ENCODE measurements at places on chromosomes 7 and 10.

DNA sequence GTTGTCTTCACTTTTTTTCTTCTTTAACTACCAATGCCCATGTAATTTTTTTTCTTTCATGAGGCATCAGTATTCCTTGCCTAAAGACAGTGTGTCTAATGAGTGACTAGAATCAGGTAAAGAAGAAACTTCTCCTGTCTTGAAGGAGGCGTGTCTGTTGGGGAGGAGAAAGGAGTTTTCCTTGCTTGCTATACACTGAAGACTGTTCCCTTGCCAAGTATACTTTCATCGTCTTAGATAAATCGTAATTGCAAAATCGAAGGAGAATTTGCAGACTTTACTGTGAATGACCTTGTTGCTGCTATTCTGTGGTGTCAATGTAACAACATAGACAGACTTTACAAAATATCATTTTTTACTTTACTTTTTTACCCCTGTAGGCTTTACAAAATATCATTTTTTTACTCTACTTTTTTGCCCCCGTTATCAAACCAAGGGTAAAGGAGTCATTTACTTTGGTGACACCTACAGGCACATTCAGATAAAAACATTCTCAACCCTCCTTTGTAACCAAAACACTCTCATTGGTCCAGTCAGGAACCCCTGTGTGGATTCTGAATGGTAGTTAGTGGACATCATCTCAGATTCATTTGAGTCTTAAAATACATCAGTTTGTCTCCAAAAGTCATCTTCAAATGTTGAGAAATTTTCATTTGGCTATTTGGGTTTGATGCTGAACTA lies 232.4 kb downstream of the AHR start:
- DNase-seq, result no peak

- DNase-seq, result no peak
These were observed 159.5 kb downstream of the PPP1R9A start for GRCh38 chr7:95066737-95067530.

DNA sequence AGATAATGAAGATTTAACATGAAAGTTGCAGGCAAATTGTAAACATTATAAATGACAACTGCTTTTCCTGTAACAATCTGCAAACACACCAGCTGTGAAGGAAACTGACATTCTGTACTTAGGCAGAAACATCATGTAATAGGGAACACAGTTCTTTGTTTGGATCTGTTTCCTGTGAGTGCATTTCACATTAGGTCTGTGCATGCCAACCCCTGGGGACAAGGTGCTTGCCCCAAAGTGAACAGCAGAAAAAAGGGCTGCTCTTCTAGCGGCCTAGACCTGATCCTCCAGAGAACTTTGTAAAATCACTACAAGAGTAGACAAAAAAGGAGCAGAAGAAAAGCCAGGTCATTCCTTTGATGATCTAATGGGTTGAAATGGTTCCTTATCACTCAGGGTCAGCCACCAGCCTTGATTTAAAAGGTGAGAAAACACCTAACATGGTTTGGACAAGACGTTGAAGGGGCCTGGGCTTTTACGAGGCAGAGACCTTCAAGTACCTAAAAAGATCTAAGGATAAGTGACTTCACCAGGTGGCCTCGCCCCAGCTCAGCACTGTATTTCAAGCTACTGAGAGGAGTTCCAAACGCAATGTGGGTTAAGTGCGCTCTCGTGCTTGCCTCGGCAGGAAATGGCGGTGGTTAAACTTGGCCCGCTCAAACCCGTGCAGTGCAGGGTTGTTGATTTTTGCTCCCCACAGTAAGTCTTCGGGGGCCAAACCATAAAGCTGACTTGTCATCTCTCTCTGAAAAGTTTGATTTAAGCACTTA lies 249.7 kb downstream of the CREB5 start:
- DNase-seq, result no peak

GRCh38 chr10:7649673-7650300 lies 17.0 kb downstream of the ITIH5 start:
- DNase-seq, result no peak

DNA sequence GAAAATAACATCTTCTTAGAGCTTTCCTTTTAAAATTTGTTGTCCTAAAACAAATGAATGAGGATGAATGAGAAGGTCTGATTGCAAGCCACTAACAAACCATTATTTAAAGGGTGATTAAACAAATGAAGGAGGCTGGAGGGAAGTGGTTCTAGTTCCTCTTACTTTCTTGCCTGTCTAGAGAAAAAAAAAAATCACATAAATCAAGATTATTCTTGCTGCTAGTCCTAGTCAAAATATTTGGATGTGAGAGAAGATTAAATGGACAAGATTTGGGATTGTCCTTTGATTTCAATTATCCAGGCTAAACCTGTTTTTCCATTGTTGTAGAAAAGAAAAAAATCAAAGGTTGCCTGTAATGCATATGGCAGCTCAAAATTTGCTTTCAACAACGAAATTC lies 3.3 kb downstream of the SKAP2 start:
- DNase-seq, result no peak

DNA sequence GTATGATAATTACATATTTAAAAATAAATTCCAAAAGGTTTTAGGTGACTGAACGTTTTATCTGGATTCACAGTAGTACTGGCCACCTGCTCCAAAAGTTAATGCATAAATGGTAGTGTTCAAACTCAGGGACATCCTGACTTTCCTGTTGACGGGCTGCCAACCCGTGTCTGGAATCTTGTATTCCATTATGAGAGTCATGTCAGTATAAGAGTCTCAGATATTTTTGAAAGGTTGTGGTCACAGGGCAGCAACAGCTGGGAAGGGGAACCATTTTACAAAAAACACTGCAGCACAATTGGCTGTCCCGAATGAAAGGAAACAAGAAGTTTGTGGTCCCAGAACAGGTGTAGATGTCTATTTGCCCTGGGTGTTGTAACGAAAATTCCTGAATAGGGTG lies 2.8 kb downstream of the TDRD1 start:
- DNase-seq, result no peak

- no peak for DNase-seq
These were observed 83.8 kb downstream of the EBLN1 start for GRCh38 chr10:22133749-22134624.

DNA sequence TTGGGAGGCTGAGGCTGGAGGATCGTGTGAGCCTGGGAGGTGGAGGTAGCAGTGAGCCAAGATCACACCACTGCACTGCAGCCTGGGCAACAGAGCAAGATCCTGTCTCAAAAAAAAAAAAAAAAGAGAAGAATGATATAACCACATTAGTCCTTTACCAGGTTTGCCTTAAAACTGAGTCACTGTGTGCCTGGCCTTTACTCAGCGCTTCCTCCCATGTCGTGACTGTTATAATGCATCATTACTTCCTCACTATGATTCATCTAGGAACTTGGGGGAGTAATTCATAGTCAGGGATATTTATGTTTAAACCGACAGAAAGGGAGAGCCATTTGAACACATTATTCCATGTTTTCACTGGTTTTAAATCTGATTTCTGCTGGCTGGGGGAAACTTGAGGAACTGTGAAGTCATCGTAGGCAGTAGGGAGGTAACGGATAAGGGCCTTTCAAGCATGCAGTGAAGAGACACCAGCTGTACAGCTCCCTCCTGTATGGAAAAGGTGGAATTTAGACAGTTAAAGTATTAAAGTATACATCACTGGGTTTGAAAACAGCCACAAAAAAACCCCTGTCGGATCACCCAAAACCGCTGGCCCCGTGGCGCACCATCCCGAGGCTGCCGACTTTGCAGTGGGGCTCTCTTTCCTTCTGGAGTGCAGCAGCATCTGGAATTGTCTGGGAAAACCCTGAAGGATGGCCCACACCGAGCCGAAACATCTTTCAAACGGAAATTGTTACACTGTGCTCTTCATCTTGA lies 119.8 kb downstream of the NKX6-2 start:
- peak; percentile 55 for DNase-seq

DNA sequence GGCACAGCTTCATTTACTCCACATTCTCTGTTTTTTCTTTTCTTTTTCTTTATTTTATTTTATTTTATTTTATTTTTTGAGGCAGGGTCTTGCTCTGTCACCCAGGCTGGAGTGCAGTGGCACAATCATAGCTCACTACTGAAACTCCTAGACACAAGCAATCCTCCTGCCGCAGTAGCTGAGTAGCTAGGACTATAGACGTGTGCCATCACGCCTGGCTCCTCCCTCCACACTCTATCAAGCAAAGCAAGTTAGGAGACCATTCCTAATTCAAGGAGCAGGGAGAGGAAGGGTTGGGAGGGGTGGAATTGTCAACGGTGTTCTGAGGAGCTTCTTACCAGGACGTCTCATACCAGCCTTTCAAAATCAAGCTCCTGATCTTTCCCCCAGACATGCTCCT lies 52.4 kb downstream of the OAT start:
- no peak for DNase-seq

- DNase-seq, result no peak
These were observed 709.4 kb downstream of the AUTS2 start for GRCh38 chr7:70307544-70308106.

GRCh38 chr7:71912476-71912875 lies 499.7 kb downstream of the CALN1 start:
- DNase-seq, result no peak

DNA sequence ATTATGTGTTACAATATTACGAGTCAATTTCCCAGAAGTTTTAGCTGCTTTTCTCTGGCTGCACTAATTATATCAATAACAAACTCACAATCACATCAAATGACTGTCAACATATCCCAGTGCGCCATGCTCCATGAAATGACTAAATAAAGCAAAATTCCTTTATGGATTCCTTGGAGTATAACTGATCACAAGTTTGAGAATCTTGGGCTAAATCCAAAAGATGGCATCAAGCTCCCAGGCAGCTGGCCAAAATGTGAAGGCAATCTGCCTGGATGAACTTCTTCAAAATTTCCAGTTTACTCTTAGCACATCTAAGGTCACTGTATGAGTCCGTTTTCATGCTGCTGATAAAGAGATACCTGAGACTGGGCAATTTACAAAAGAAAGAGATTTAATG lies 210.8 kb downstream of the CCSER2 start:
- DNase-seq, result no peak

GRCh38 chr10:104339469-104340110 lies 1.3 kb upstream of the ITPRIP start:
- DNase-seq, result no peak

DNA sequence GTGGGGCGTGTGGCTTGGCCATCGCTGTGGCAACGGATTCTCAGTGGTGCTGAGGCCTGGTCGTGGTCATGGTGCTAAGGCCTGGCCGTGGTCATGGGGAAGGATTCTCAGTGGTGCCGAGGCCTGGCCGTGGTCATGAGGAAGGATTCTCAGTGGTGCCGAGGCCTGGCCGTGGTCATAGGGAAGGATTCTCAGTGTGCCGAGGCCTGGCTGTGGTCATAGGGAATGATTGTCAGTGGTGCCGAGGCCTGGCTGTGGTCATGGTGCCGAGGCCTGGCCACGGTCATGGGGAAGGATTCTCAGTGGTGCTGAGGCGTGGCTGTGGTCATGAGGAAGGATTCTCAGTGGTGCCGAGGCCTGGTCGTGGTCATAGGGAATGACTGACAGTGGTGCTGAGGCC lies 327.9 kb downstream of the ADARB2 start:
- DNase-seq, result no peak

DNA sequence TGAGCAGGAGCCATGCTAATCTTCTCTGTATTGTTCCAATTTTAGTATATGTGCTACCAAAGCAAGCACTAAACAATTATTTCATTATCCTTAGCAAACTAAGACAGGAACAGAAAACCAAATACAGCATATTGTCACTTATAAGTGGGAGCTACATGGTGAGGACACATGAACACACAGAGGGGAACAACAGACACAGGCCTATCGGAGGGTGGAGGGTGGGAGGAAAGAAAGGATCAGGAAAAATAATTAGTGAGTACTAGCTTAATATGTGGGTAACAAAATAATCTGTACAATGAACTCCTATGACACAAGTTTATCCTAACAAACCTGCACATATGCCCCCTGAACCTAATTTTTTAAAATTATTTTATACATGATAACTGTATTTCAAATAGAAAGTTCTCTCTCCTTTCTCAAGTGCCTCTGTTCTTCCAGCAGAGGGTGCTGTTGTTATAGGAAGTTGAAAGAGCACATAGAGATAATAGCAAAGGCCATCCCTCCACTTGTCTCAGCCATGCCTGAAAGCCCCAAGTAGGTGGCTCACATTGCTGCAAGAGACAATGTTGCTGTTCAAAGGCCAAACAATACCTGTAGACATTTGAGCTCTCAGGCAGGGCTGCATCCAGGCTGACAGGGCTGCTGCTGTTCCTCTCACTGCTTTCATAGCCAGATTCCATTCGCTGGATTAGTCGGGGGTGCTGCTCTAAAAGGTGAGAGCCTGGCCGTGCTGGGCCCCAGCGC lies 33.4 kb upstream of the PPP3CB start:
- DNase-seq, result peak; percentile 28
